Stimulated activated naive B cell treated with anti-CD40 and anti-IgM and Interleukin-4, amounts not matched to agents 10 μg/mL and 1 μg/mL and 100 μg/mL, for 72 hours (primary cell): ENCODE measurements at places on chromosomes 3 and 15.
A peak's percentile ranks its signal among the peaks of the same experiment; 100 is the strongest.

DNA sequence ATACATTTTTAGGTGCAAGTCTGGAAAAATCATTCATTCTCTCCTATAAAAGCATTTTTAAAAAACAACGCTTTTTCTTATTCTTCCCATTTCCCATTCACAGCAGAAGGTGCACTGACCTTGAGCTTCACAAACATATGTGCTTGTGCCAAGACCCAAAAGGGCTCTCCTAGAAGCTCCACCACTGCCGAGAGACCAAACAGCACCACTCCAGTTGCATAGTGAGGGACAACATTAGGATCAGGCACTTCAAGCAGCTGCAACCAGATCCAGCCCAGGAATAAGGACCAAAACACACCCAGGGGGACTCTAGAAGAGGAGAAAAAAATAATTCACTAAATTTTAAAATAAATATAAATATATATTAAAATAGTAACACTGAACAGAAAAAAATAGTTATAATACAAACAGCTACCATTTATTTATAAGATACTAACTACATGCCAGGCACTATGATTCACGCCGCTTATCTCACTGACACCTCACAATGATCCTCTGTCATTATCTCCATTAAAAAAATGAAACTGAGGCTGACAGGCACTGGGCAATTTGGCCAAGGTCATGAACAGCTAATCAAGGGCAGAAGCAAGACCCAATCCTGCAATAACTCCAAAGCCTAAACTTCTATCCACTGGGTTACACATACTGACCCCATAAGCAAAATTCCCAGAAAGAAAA lies 7.8 kb downstream of the RFT1 start:
- DNase-seq: no peak

- DNase-seq: no peak
Measured at GRCh38 chr3:156201411-156202405, 81.3 kb downstream of the KCNAB1 start.

- peak; percentile 46 for DNase-seq
Measured at GRCh38 chr15:45705510-45706473, 71.0 kb downstream of the SQOR start.

GRCh38 chr15:63791228-63791627 lies 42.5 kb downstream of the HERC1 start:
- DNase-seq: no peak

- DNase-seq: no peak
Measured at GRCh38 chr3:109265295-109265694, 51.0 kb downstream of the DPPA2 start.
